HepG2 (cell line): ENCODE measurements at places on chromosomes 12 and 14.

GRCh38 chr12:106431839-106432411 is 74.4 kb downstream of the POLR3B start:
- DNase-seq = no peak

DNA sequence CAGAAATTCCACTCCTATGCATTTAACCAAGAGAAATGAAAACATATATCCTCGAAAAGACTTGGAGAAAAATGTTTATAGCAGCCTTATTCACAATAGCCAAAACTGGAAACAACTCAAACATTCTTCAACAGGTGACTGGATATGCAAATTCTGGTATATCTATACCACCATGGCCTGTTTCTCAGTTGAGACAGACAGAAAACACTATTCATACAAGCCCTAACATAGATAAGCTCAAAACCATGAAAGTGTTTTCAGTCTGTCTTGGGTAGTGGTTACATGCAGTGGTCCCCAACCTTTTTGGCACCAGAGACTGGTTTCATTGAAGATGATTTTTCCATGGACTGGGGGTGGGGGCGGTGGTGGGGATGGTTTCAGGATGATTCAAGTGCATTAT is 83.8 kb downstream of the SRGAP1 start:
- no peak for DNase-seq

DNA sequence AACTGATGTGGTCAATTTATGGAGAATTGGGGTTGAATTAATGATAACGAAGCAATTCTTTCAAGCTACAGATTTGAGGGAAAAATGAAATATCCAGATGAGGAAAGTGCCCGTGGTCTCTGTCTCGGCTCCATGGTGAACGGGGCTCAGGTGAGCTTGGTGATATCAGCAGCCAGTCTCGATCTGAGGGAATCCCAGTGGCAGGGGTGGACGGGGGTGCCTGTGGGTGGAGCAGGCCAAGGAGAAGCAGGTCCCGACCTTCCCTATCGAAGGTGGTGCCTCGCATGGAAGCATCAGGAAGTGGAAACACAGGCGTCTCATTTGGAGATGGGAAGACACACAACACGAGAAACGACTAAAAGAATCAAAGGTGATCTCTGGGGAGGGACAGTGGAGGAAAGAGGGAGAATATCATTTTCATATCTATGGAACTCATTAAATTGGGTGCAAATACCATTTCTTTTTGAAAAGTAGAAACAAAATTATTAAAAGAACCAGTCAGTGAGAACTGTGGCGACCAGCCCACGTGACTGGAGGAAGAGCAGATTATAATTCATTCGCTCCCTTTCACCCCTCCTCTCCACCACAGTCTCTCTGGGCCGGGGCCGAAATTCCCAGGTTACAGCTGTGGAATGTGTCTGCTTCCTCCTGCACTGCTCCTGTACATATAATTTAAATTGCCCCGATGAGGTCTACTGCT is 354.3 kb upstream of the SFSWAP start:
- no peak for DNase-seq

- peak; percentile 18 for DNase-seq
Observed at GRCh38 chr12:85568395-85569103, 267.7 kb downstream of the RASSF9 start.

- no peak for DNase-seq
Observed at GRCh38 chr14:95402176-95402575, 82.5 kb upstream of the CLMN start.

DNA sequence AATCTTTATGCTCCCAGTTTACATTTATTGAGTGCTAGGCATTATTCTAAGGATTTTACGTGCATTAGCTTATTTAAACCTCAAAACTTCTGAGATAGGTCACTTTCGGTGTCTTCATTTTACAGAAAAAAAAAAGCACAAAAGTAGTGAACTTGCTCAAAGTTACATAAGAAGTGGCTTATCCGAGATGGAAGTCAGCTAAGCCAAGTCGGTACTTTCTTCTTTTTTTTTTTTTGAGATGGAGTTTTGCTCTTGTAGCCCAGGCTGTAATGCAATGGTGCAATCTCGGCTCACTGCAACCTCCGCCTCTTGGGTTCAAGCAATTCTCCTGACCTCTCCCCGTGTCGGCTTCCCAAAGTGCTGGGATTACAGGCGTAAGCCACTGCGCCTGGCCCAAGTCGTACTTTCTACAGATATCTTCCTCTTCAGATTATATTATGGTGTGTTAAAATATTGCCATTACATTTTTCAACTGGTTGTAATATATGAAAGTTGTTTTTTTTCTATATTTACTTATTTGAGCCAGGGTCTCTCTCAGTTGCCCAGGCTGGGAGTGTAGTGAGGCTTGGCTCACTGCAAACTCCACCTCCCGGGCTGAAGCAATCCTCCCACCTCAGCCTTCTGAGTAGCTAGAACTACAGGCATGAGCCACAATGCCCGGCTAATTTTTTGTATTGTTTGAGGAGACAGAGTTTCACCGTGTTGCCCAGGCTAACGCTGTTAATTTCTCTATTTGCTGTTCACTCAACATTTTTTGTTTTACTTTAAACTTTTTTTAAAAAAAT is 8.9 kb downstream of the DPPA3 start:
- no peak for DNase-seq

DNA sequence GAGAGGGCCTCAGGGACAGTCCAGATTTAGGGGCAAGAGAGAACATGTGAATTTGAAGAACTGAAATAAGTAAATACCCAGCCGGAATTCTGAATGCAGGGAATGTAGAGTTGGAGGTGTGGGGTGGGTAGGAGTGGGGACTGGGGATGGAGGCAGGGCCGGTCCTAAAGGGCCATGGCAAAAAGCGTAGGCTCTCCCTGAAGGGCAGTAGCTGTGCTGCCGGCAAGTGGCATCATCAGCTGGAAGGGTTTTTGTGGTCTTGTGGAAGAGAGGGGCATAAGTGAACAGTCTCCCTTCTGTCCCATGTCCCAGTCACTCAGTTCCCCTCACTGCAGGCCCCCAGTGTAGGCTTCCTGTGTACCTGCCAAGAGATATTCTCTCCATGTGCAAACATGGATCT is 104.6 kb downstream of the GCH1 start:
- no peak for DNase-seq

- peak; percentile 86 for DNase-seq
Observed at GRCh38 chr12:65335021-65335714, 56.7 kb downstream of the MSRB3 start.

DNA sequence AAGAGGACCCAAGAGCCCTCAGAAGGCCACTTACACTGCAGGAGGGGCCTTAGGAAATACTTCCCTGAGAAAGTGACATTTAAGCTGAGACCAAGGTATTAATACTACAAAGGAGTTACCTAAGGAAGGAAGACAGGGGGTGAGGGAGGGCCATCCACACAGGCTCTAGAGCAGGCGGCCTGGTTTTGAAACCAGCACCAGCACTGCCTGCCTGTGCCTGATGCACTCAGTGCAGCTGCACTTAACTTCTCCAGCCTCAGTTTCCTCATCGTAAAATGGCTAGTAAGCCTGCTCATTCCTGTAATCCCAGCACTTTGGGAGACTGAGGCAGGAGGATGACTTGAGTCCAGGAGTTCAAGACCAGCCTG is 45.5 kb upstream of the PLEKHG6 start:
- no peak for DNase-seq

- DNase-seq = no peak
Observed at GRCh38 chr14:95274279-95274678, 45.4 kb downstream of the CLMN start.

DNA sequence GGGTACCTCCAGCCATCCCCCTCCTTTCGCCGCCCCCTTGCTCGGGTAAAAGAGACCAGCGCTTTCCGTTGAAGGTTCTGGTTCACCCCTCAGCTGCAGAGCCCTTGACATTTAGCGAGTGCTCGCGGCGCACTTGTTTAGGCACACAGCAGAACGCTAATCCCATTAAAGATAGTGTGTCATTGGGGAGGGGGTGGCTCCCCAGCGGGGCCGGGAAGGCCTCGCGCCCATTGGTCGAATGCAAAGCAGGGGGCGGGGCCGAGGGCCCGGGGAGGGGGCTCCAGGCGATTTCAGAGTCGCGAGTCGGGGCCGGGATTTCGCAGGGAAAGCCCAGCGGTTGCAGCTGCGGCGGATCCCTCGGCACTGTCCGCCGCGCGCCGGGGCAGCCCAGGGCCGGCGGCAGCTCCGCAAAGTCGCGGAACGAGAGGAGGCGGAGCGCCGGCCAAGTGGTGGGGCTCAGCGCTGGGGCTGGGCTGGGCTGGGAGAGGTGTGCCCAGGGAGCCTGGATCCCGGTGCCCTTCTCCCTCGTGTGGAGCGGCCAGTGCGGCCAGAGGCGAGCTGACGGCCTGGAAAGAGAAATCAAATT is 122.9 kb downstream of the TSPAN9 start:
- no peak for DNase-seq

- DNase-seq = peak; percentile 69
Observed at GRCh38 chr14:21070610-21071224, 613 bp downstream of the ARHGEF40 start.

DNA sequence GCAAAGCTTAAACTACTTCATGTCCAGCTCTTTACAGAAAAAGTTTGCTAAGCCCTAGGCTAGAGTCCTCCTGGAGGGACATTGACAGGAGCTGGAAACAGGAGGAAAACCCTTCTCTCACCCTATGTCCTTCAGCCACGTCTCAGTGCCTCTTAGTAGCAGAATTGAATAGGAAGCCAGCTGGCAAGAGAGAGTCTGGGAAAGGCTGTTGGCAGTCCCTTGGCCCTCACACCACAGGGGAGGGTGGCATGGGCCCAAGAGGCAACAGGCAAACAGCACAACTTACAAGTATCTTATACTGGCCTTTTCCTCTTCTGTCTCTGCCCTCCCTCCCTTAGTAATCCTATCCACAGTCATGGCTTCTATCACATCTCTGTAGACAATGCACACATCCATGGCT is 27.7 kb upstream of the DHRS2 start:
- DNase-seq = no peak

- DNase-seq = no peak
Observed at GRCh38 chr14:54010981-54011380, 54.4 kb upstream of the BMP4 start.

- DNase-seq = no peak
Observed at GRCh38 chr12:121939186-121939585, 20.8 kb downstream of the CFAP251 start.

- DNase-seq = no peak
Observed at GRCh38 chr12:100737168-100737567, 57.4 kb upstream of the ANO4 start.

DNA sequence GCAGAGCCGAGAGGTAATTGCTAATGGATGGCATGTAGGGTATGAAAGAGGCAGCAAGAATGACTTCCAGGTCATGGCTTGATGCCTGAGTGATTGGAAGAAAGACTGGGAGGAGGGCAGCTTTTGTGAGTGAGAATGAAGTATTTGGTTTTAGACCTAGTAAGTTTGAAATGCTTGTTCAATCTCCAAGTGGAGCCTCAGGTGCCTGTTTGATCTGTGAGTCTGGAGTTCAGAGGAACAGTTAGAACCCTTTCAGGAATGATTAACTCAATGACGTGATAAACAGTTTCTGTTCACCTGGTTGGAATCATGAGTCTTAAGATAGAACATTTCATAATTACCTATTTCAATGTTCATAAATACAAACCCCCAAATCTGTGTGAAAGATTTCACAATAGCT is 10.4 kb downstream of the KCNJ8 start:
- no peak for DNase-seq

GRCh38 chr14:61661471-61662400 is 33.6 kb upstream of the HIF1A start:
- DNase-seq = no peak

DNA sequence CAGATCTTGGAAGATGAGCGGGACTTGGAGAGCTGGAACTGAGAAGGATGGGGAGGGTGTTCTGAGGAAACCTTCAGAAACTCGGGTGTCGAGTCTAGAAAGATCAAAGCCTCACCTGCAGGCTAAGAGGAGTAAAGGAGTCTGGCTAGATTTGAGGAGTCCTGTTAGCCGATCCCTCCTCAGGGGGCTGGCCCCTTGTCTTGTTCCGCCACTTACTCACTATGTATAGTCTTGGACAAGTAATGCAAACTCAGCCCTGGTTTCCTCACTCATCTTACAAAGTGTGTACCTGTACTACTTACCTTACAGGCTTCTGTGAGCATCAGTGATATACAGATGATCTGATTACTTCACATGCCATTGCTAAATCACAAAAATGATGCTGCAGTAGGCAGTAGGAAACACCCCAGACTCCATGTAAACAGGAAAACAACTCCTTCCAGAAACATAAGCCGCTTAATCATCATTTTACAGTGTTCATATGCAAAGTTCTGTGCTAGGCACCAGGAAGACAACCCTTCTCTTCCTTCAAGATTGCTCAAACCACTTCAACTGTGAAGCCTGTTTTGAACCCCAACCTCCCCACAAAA is 2.0 kb upstream of the SPTLC2 start:
- no peak for DNase-seq

DNA sequence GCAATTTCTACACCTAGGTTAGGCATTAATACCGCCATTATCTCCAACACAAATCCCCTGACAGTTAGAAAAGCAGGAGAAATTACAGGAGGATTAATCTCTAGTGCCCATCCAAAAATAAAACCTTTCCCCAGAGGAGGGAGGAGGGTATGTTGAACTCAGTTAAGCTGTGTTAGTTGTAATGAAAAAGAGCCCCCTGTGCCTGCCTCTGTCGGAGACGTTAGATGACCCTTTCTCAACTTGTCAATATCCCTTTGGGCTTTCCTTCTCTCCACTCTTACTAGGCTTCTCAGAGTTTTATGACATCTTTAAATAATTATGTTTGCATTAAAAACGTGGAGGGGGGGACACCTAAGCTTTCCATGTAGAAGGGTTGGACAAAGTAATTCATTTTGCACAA is 278.2 kb downstream of the PDZRN4 start:
- no peak for DNase-seq

DNA sequence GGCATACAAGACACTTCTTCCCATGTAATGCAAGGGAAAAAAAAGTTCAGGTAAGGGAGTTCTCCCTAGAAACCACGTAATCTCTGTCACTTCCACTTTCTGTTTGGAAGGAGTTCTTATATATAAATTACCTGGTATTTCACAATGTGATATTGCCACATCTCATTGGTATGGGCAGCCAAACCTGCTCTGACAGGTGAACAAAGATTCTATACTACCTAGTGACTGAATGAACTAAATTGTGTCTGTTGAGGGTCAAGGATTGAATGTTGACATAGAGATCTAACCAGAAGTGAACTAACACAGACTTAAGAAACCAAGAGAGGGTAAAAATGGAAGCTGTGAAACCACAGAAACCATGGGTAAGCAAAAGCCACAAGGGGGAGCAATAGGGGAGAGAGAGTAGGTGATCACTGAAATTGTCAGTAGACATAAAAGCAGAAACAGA is 161.3 kb downstream of the RPL10L start:
- DNase-seq = peak; percentile 2

GRCh38 chr12:102708108-102708507 is 208.9 kb downstream of the PAH start:
- no peak for DNase-seq
